Hepatocyte (in vitro differentiated cells): ENCODE measurements at places on chromosomes 2 and 18. TPM values are rescaled to one million over a fixed set of nuclear protein-coding genes. Genes with fewer than 3 reads are reported as not detected.

DNA sequence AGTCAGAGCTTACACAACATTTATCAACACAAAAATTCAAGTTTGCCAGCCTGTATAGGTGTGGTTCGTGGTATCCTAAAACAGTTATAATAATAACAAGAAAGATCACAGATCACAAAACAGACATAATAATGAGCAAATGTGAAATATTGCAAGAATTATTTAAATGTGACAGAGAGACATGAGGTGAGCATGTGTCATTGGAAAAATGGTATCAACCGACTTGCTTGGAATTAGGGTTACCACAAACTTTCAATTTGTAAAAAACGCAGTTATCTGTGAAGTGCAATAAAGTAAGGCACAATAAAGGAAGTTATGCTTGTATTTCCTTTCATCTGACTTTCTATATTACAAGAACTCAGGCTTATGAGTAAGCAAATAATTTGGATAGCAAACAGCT, 116.8 kb downstream of the IKZF2 start:
- H3K27me3 ChIP-seq: no peaks in the 10 kb centered on the region
- no peaks in the 10 kb centered on the region for H3K36me3 ChIP-seq

DNA sequence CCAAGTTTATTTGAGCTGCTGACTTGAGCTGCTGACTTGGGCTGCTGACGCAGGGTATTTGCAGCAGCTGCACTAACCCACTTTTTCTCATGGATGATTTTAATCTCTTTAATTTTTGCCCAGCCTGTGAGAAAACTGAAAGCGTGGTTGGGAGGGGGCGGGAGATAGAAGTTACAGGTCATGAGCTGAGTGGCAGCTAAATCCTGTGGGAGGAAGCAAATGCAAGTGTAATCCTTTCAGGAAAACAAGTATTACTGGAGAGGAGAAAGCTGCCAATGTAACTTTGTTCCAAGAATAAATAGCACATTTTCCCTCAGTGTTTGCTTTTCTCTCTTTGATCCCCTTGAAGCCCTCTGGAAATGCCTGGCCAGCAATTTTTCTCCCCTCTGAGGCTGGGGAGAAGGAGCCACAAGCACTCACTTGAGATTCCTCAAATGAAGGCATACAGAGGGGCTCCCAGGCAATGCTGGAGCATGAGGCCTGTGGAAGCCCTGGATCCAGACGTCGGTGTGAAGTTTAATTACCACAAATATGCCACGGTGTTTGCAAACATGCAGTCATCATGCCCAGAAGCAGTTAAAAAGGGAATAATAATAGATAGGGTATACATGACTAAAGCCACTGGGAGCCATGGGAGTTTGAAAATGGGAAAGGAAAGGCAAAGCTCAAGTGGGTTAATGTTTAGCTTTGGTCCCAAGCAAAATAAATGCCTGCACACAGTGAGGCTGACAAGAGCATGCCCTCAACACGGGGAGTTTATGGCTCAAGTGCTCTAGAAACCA, 10.4 kb upstream of the EVA1A start:
- no peak overlapping the region for H3K4me3 ChIP-seq
- H3K4me1 ChIP-seq: peaks cover 33% of the 10 kb centered on the region
- H3K27ac ChIP-seq: peak overlapping the region; percentile 84
- no peaks in the 10 kb centered on the region for H3K27me3 ChIP-seq
- DNase-seq: peak; percentile 51

DNA sequence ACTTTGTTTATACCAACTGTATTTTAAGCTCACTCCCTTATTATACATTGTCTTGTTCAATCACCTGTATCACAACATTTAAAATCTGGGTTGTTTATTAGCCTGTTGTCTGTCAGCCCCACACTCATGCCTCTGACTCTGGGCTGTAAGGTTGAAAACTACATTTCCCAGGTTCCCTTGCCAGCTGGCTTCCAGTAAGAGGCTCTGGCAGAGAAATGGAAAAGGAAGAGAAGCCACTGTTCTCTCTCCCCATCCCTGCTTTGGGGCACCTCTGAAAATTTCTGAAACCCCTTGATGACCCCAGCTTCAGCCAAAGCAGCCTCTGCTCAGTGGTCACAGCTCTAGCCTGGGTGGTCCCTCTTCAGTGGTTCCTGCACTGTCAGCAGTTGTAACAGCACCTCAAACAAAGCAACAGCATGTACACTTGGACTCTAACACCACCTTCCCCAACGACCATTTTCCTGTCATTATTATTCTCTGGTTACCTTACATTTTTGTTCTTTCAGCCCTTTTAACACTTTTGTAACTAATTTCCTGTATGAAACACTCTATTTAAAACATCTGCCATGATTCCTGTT, 108.9 kb upstream of the LGALSL start:
- H3K27ac ChIP-seq: no peak overlapping the region
- DNase-seq: no peak
- no peaks in the 10 kb centered on the region for H3K36me3 ChIP-seq
- no peaks in the 10 kb centered on the region for H3K27me3 ChIP-seq
- H3K4me1 ChIP-seq: no peaks in the 10 kb centered on the region

DNA sequence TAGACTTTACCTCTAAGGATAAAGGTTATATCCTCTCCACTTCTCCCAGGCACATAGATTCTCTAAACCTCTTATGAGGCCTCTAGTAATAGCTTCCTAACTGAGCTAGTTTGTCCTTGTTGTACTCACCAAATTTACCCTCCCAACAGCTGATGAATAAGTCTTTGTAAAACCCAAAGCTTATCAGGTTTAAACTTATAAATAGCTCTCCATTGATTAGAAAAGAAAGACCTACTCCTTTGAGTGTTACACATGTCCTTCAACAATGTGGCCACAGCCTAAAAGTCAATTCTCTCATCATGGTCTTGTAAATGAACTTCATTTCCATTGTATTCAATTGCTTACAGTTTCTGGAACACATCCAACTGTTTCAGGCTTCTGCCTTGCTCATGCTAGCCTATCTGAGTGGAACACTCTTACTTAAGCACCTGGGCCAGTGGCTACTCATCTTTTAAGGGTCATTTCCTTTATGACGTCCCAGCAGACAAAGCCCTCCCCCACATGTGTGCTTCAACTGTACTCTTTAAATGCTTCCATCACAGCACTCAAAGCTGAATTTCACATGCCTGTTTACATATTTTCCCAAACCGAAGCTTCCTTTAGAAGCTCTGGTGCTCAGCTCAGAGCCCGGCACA, 131.6 kb downstream of the CDH2 start:
- no peaks in the 10 kb centered on the region for H3K36me3 ChIP-seq
- no peak overlapping the region for H3K4me3 ChIP-seq
- H3K27ac ChIP-seq: no peak overlapping the region
- no peaks in the 10 kb centered on the region for H3K27me3 ChIP-seq
- DNase-seq: peak; percentile 11
- no peaks in the 10 kb centered on the region for H3K4me1 ChIP-seq

GRCh38 chr2:141103216-141103615, 1027.6 kb downstream of the LRP1B start:
- H3K36me3 ChIP-seq: no peaks in the 10 kb centered on the region
- H3K27me3 ChIP-seq: no peaks in the 10 kb centered on the region
- no peaks in the 10 kb centered on the region for H3K4me1 ChIP-seq
- no peak overlapping the region for H3K27ac ChIP-seq

GRCh38 chr18:27717816-27718215, 459.1 kb downstream of the CDH2 start:
- no peaks in the 10 kb centered on the region for H3K36me3 ChIP-seq
- DNase-seq: no peak
- no peak overlapping the region for H3K4me3 ChIP-seq
- no peak overlapping the region for H3K27ac ChIP-seq
- H3K4me1 ChIP-seq: no peaks in the 10 kb centered on the region

DNA sequence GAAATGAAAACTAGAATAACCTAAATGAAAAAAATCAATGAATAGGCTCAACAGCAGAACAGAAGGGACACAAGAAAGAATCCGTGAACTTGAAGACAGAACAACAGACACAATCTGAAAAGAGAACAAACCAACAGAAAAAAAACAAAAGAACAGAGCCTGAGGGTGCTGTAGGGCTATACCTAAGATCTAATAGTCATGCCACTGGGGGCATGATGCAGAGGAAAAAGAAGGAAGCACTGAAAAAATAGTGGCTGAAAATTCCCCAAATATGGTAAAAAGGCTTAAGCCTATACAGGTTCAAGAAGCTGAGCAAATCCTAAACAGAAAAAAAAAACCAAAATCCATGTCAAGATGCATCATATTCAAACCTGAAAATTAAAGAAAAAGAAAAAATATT, 50.3 kb downstream of the KANSL3 start:
- H3K4me1 ChIP-seq: no peaks in the 10 kb centered on the region
- H3K27me3 ChIP-seq: no peaks in the 10 kb centered on the region
- no peak overlapping the region for H3K27ac ChIP-seq
- H3K36me3 ChIP-seq: no peaks in the 10 kb centered on the region

DNA sequence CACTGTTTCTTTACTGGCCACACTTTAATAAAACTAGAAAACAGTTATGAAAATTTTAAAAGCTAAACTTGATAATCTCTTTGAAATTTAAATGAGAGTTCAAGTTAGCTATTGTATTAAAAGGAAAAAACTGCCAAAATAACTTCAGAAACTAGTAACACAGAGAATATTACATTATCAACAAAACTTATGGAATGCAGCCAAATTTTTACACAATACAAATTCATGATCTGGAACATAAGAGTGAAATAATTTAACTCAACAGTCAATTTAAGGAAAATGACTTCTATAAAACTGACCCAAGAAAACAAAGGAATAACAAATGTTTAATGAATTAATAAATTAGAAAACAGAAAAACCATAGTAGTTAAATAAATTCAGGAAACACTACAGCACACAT, 65.0 kb downstream of the TCF4 start:
- no peaks in the 10 kb centered on the region for H3K4me1 ChIP-seq
- no peaks in the 10 kb centered on the region for H3K27me3 ChIP-seq
- no peak for DNase-seq
- no peaks in the 10 kb centered on the region for H3K36me3 ChIP-seq

DNA sequence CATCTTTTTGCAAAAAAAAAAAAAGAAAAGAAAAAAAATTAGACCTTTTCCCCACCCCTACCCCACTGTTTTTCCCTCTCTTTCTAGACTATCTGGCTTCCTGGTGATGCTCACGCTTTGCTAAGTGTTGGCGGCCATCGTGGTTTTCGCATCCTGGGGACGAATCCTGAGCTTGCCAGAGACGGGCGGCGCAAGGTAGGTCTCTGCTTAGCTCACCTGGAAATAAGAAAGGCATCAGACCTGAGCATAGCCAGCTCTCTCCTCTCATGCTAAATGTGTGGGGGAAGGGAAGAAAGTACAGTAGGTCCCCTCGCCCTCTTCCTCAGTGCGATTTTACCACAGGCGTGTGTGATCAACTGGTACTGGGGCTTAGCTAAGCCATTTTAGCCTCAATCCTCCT, 90.5 kb downstream of the KLHL29 start:
- no peaks in the 10 kb centered on the region for H3K27me3 ChIP-seq
- DNase-seq: no peak
- no peak overlapping the region for H3K4me3 ChIP-seq
- no peaks in the 10 kb centered on the region for H3K36me3 ChIP-seq
- H3K27ac ChIP-seq: no peak overlapping the region

- no peaks in the 10 kb centered on the region for H3K4me1 ChIP-seq
- H3K27me3 ChIP-seq: no peaks in the 10 kb centered on the region
- H3K4me3 ChIP-seq: no peak overlapping the region
Measured at GRCh38 chr18:3110034-3110752, 97.2 kb upstream of the LPIN2 start.

DNA sequence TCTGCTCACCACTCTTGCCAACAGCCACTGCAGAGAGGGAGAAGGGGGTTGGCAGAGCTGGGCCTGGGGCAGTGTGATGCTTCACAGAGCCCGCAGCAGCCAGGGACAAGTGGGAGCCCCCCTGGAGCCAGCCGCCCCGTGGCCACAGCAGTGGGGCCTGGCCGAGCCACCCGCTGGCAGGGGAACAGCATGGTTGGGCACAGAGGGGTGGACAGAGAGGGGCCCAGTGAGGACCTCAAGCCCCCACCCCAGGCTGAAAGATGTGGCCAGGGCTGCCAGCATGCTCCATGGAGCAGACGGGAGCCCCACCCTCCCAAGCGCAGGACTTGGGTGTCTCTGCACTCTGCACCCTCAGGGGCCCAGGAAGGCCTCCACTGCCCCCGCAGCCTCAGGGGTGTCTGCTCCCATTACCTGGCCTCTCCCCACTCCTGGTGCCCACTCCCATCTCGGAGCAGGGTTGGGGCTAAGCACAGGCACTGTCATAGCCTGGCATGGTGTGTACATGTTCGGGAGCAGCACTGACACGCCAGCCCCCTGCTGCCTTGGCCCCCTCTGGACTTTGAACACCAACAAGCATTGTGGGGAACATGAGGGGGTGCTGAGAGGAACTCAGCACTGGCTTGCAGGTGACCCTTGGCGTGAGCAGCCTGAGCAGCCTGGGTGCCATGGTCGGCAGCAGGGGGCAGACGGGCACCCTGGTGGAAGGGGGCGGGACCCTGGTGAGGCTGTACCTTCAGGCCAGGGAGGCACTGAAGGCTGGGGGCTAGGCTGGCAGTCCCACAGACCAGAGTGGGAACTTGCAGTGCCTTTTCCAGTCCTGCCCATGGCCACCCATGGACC, 279.6 kb upstream of the CYP26B1 start:
- H3K36me3 ChIP-seq: no peaks in the 10 kb centered on the region
- no peaks in the 10 kb centered on the region for H3K4me1 ChIP-seq
- H3K27ac ChIP-seq: no peak overlapping the region
- H3K27me3 ChIP-seq: no peaks in the 10 kb centered on the region
- H3K4me3 ChIP-seq: no peak overlapping the region

- DNase-seq: no peak
- no peaks in the 10 kb centered on the region for H3K36me3 ChIP-seq
- H3K4me3 ChIP-seq: no peak overlapping the region
- H3K27ac ChIP-seq: no peak overlapping the region
Measured at GRCh38 chr18:13441736-13442135, 223.2 kb downstream of the LDLRAD4 start.

DNA sequence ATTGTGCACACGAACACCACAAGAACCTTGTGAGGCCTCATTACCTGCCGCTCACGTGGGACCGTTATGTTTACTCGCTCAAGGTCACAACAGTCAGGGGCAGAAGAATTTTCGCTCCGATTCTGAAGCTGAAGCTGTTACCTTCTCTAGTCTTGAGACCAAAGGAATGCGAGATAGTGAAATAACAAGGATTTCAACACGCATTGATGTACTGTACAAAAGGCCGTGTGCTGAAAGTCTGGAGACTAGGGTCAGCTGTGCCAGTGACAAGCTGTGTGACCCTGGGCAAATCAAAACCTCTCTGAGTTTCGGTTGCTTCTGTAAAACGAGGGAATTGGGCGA, 583 bp downstream of the NEMP2 start:
- peak; percentile 43 for DNase-seq
- H3K4me3 ChIP-seq: peak overlapping the region; percentile 63
- no peaks in the 10 kb centered on the region for H3K36me3 ChIP-seq

The SERPINB4 gene
- total RNA-seq: not detected in 2 replicates

The STEAP3 gene
- 10.2 and 11.2 TPM in 2 replicates for total RNA-seq

The ATL2 gene
- total RNA-seq: 66.5 and 72.4 TPM in 2 replicates

The GPR35 gene
- total RNA-seq: 14.7 and 17.3 TPM in 2 replicates

The ERMN gene
- 0.07 and 0.80 TPM in 2 replicates for total RNA-seq
